ENCODE measurements at places on chromosomes 13 and 19.

DNA sequence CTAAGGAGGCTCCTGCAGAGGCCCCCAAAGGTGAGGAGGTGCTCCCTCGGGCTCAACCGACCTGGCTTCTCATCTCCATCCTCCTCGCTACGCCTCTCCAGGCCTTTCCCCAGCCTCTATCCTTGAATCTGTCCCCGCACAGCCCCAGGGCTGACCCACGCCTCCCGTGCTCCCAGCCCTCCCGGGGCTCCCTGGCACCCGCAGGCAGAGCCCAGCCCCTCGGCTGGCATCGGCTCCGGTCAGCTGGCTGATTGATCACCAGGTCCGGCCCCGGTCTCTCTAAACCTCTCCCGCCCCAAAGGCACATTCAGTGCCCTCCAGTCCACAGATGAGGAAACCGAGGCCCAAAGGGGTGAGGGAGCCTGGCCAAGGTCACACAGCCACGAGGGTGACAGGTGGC, 2.5 kb downstream of the MYBPC2 start:
- no peak for DNase-seq

DNA sequence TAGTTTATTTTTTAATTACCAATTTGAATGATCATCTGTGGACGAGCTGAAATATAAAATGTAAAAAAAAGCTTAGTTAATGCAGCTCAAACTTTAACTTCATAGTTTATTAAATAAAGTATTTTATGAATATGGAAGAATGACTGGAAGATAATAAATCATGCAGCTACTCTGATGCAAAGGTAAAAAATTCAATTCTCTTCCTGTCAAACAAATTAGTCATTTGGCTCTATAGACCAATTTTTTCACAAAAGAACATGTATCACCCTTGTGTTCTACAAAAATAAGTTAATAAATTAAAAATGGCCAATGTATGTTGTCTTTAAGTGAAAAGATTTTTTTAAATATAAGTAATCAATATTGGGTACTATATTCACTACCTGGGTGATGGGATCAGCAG, 26.2 kb downstream of the EXOSC8 start:
- no peak for DNase-seq

- peak; percentile 80 for DNase-seq
Measured at GRCh38 chr13:110301606-110302553, 5.1 kb downstream of the COL4A1 start.

- DNase-seq: peak; percentile 37
Measured at GRCh38 chr19:54138489-54139256, 1.1 kb downstream of the CNOT3 start.

DNA sequence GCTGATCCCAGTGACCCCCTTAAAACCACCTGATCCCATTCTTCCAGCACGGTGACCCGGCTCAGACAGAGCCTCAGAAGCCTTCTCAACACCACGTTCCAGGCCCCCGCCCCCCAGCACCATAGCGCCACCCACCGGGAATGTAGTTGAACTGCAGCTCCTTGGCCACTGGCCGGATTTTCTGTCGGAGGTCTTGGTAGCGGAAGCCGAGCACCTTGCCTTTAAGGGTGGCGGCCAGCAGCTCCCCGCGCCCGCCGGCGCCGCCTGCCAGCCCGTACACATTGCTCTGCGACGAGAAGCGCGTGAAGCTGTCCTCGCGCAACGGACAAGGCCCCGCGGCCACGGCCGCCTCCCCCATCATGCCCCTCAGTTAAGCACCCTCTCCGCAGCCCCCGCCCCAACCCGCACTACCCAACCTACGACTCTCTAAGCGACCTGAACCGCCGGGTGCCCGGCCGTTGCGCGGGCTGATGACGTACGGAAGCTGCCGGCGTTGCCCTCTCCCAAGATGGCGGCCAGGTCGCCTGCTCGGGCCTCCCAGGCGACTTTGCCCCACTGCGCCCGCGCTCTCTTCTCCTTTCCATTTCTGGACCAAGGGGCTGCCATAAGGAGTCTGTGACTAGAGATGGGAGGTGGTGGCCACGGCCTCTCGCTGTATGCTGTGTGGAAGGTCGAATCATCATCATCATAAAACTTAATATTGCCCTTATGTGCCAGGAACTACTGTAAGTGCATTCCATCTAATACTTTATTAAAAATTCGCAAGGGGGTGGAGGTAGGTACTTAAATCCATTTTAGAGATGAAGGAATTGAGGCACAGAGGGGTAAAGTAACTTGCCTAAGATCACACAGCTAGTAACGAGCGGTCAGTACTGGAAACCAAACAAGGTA, at the start of gene KPTN:
Gene KPTN (minus strand): TSS at position 420 of the 891 bp plus-strand sequence. CDS start 59 bp downstream, at position 361.
- peak; percentile 95 for DNase-seq

DNA sequence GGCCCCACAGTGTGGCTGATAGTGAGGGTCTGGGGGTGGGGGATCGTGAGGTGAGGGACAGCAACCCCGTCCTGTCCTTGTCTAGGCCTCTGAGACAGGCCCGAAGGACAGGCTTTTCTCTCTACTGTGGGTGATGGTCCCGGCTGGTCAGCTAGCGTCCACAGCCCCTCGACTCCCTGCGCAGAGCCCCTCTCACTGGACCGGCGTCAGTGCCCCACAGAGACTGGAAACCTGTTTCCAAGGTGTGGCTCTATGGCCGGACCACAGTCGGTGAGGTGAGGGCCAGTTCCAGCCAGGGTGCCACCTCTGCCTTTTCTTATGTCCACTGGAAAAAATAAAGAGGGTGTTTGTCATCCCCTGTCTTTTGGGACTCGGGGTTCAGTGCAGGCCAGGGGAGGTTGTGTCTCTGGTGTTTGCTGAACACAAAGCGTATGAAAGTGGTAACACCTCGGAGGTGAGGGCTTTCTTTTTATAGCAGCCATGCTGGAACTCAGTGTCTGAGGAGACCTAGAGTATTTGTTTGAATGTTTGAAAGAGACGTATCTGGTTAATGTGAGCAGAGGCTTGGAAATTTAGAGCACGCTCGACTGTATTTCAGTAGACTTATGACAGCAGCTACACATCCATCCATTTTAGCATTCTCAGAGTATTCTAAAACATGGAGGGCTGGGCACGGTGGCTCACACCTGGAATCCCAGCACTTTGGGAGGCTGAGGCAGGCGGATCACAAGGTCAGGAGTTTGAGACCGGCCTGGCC, 22.8 kb downstream of the ATP11A start:
- no peak for DNase-seq

Measured in adipocyte (in vitro differentiated cells).